ENCODE measurements at places on chromosomes 5 and 9. TPM values are rescaled to one million over a fixed set of nuclear protein-coding genes. Genes with fewer than 3 reads are reported as not detected.

DNA sequence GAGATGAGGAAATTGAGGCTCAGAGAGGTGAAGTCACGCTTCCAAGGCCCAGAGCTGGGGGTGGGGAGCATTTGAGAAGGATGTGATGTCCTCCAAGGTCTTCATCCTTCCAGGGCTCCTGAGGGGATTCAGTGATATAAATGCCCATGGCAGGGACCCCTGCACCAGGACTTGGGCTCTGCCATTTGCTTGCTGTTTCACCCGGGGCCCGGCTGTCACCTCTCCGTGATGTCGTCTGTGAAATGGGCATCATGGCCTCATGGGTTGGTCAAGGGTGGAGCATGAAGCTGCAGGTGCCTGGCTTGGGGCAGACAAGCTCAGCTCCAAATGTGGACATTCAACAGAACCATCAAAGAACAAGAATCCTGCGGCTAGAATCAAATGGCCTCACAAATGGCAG lies 253.1 kb downstream of the PBX3 start:
- no peak for DNase-seq

DNA sequence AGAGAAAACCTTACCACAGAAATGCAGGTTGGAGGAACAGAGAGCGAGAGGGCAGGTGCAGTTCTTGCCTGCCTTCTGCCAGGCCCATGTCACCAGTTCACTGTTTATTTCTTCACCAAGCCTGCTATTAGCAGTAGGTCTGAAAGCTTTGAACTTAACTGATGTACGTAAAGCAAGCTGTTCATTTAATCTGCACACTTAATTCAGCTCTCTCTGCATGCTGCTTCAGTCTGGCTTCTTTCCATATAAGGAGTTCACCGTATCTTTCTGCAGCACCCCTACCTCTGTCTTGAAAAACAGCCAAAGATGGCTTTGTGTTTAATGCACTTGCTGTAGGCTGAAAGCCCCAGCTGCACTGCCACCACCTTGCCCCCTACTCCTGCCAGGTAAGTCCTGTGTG lies 205.1 kb downstream of the RAB3C start:
- DNase-seq = no peak

- no peak for DNase-seq
These were observed 23.5 kb downstream of the AFAP1L1 start for GRCh38 chr5:149294872-149295829.

- no peak for DNase-seq
These were observed 1083.4 kb upstream of the CDH18 start for GRCh38 chr5:21071421-21071820.

DNA sequence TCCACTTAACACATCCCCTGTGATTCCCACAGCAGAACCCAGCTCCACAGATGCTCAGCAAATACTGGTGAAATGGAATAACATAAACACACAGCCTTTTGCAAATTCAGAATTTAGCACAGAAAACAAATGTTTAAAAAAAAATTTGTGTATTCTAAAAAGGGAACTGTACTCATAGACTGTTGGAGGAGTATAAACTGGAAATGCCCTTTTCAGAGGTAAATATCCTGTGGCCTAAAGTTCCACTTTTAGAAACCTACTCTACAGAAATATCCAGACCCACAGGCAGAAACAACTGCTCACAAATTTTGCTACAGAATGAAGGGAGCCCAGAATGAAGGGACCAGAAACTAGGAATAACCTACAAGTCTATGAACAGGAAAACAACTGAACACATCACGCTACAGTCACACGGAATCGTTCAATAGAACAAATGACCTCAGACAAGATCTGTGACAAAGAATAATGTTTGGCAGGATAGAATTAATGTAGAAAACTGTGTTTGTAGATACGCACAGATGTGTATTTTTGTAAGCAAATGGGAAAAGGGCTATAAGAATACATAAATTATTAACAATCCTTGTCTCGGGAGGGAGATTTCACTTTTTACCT lies 78.5 kb downstream of the SHB start:
- no peak for DNase-seq

- peak; percentile 91 for DNase-seq
These were observed 1.1 kb downstream of the LARP1 start for GRCh38 chr5:154756009-154756867.

DNA sequence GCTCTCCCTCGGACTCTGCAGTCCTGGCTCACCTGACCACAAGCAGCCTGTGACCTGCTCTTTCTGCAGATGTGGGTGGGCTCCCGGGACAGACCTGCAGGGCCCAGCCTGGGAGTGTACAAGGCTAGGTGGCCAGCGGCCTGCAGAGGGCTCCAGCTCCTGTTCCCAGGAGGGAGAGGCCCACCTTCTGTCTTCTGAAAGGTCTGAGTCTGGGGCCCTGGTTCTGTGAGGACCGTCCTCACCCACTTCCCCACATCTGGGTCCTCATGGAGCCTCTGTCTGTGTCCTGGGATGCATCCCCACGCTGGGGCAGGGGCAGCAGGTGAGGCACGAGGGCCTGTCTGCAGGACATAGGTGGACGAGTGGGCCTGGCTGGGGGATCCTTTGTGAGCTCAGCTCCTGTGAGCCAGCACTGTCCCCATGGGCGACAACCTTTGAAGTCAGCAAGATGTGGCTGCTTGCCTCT lies 43.7 kb downstream of the PHF2 start:
- DNase-seq = no peak

DNA sequence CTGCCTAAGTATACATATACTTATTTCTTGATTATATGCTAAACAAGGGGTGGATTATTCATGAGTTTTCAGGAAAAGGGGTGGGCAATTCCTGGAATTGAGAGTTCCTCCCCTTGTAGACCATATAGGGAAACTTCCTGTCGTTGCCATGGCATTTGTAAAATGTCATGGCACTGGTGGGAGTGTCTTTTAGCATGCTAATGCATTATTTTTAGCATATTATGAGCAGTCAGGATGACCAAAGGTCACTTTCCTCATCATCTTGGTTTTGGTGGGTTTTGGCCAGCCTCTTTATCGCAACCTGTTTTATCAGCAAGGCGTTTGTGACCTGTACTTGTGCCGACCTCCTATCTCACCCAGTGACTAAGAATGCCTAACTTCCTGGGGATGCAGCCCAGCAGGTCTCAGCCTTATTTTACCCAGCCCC lies 80.9 kb downstream of the ALDH7A1 start:
- no peak for DNase-seq

DNA sequence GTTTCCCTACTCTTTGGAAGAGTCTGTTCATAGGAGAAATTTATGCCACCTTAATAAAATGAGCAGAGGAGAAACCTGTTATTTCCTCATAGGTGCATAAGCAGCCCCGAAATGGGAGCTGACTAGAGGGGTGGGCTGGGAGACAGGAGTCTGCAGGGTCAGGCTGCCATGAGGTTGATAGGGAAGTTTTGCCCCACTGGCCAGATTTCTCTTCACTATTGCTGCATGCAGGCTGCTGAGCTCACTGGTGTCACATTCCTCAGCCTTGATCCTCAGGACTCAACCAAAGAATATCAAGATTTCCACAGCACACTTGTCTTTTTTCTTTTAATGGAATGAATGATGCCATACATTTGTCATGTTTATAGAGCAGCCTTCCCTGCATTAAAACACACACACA lies 60.7 kb downstream of the BHMT start:
- DNase-seq = no peak

DNA sequence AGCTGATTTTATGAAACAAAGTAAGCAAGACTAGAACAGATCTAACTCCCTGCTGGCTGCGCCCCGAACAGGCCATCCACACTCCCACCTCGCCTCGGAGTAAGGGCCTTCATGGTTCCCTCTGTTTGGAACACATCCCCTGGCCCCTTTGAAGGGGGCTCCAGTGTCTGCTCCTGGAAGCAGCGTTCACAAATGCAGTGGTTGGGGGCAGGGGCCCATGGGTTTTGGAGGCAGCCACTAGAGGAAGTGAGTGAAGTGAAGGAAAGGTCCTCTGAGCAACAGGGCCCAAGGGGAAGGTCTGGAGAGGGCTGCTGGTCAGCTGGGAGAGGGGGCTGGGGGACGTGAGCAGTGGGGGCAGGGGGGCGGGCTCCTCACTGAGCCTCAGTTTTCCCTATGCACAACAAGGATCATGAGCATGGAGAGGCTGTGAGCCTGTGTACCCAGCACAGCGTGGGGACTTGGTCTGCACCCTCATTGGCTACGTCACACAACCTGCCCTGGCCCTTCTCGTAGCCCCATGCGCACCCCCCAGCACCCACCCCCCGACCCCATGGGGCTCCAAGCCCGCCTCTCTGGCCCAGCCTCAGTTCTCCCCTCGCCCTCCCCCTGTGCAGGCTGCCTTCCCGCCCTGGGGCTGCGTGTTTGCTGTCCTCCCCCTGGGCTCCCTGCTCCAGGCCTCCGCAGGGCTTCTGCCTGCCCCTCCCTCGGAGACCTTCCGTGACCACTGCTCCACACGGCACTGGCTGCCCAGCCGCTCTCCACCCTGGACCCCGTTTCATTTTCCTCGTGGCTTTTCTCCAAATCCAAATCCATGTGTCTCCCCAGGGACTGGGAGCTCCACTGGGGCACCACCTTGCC lies 39.5 kb downstream of the RASGEF1C start:
- no peak for DNase-seq

DNA sequence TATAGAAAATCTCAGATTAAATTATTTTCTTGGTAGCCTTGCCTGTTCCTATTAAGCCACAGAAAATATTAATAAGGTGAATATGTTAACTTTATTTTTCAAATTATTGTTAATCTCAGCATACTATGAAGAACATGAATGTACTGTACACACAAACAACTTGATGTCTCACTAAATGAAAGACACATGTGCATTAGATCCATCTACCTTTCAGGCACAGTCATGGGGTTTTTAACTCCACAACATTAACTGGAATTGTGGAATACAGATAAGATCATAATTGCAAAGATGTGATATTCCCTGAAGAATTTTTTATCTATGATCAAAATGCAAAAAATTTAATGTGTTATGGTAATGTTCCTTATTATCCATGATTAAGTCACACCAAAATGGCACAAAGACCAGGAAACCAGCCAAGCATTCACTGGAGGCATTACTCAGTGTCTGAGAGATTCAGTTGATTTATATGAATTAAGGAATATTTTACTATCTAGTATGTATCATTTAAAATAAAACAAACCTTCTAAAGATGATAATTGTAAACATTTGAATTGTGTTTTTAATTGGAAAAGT lies 150.0 kb upstream of the VCAN start:
- DNase-seq = no peak

- no peak for DNase-seq
These were observed 78.1 kb upstream of the UNC5A start for GRCh38 chr5:176732306-176732705.

DNA sequence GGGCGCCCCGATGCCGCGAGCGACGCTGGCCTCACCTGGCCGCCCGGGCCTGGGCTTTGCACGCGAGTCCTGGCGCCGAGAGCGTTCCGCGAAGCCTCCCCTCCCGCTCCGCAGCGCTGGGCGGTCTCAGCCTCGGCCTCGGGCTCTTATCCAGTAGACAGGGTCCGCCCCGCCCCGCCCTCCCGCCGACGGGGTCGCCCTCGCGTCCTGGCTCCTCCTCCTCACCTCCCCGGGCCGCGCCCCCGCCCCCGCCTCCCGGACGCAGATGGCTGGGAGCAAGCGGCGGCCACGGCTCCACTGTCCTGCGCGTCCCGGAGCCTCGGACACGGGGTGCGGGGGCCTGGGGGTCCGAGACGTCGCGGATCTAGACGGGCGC lies at the start of gene SLC6A3:
Gene SLC6A3 (minus strand): TSS at position 128 of the 376 bp plus-strand sequence. CDS start 2,243 bp downstream, outside the sequence.
- peak; percentile 85 for DNase-seq

DNA sequence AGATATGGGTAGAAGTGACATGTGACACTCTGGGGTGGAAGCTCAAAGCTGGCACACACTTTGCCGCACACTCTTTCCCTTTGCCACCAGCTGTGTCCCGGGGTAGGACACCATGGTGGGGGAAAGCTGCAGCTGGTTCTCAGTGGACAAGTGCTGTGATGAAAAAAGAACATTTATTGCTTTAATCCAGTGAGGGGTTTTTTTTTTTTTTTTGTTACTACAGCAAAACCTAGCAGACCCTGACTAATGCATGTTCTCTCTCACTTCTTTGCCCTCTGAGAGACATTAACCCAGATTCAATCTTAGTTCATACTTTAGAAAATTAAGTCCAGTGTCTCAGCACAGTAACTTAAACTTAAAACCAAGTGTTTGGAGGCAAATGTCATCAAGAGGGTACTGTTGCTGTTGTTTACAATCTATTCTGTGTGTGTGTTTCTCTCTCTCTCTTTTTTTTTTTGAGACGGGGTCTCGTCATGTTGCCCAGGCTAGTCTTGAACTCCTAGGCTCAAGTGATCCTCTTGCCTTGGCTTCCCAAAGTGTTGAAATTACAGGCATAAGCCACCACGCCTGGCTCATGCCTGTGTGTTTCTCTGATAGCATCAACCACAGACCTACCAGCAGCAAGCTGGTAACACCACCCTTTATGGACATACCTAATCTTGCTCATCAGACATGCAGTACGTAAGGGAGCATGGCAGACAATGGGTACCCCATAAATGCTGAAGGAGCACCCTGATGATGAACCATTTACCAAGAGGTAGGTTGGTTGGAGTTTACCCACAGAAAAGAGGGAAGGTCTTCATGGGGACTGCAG lies 84.7 kb upstream of the TBC1D2 start:
- no peak for DNase-seq

DNA sequence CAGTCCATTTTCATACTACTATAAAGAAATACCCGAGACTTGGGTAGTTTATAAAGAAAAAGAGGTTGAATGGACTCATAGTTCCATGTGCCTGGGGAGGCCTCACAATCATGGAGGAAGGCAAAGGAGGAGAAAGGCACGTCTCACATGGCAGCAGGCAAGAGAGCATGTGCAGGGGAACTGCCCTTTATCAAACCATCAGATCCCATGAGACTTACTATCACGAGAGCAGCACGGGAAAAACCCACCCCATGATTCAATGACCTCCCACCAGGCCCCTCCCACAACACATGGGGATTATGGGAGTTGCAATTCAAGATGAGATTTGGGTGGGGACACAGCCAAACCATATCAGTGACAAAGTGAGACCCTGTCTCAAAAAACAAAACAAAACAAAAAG lies 19.9 kb downstream of the TRAF2 start:
- no peak for DNase-seq

DNA sequence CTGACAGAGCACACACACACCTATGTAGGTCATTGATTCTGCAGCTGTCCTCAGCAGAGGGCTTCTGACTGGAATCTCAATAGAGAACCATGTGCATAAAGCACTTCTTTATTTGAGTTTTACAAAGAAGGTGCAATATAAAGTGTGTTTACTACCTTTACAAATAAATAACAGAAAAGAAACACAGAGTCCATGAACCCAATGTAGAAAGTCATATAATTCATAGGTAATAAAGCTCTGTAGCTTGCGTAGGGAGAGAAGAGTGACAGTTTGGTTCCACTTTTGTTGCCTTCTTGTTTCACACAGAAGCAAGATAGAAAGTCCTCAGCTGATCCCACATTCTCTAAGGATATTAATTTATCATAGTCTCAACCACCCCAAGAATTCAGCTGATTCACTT lies 149.5 kb downstream of the GABRG2 start:
- DNase-seq = no peak

- no peak for DNase-seq
These were observed 114.4 kb upstream of the ZNF366 start for GRCh38 chr5:72621576-72621975.

GRCh38 chr5:92337772-92338234 lies 954.7 kb upstream of the ARRDC3 start:
- no peak for DNase-seq

The COL27A1 gene
- total RNA-seq = 101 TPM

The CENPK gene
- total RNA-seq = 0.80 TPM

The FOXI1 gene
- not detected for total RNA-seq

The PCDHGA9 gene
- total RNA-seq = 3.9 TPM

The LECT2 gene
- total RNA-seq = not detected

The CDH6 gene
- total RNA-seq = 1.3 TPM

The EXD3 gene
- total RNA-seq = 14.9 TPM

The TNC gene
- 32.6 TPM for total RNA-seq

The TRIM14 gene
- 13.8 TPM for total RNA-seq

The PCDHA1 gene
- total RNA-seq = not detected

The HTR4 gene
- 0.16 TPM for total RNA-seq

The ECSCR gene
- total RNA-seq = 26.7 TPM

The SOHLH1 gene
- total RNA-seq = not detected
